Activated CD8-positive, alpha-beta T cell treated with anti-CD3 and anti-CD28 coated beads for 36 hours (primary cell): ENCODE measurements at places on chromosomes 16 and 17. TPM values are rescaled to one million over a fixed set of nuclear protein-coding genes. Genes with fewer than 3 reads are reported as not detected.

Gene LPO
- not detected for total RNA-seq

Gene SLC5A11
- 0.18 TPM for total RNA-seq

Gene OR4D1
- total RNA-seq, result 0.25 TPM

Gene ABCA3
- total RNA-seq, result 2.9 TPM

GRCh38 chr16:58658796-58659211 lies 25.8 kb downstream of the SLC38A7 start:
- DNase-seq, result no peak
- peaks cover 2% of the 10 kb centered on the region for H3K27me3 ChIP-seq
- H3K36me3 ChIP-seq, result no peaks in the 10 kb centered on the region
- no peak overlapping the region for H3K27ac ChIP-seq

- H3K27ac ChIP-seq, result no peak overlapping the region
- no peak for DNase-seq
- peaks cover 16% of the 10 kb centered on the region for H3K4me1 ChIP-seq
- H3K4me3 ChIP-seq, result no peak overlapping the region
- peaks cover 13% of the 10 kb centered on the region for H3K36me3 ChIP-seq
Measured at GRCh38 chr17:19022747-19023146, 18.2 kb upstream of the FAM83G start.

- H3K4me1 ChIP-seq, result peaks cover 27% of the 10 kb centered on the region
- peak; percentile 18 for DNase-seq
- H3K27ac ChIP-seq, result peak overlapping the region; percentile 56
- H3K27me3 ChIP-seq, result no peaks in the 10 kb centered on the region
- H3K4me3 ChIP-seq, result no peak overlapping the region
Measured at GRCh38 chr17:3886776-3887175, 6.1 kb downstream of the CAMKK1 start.

DNA sequence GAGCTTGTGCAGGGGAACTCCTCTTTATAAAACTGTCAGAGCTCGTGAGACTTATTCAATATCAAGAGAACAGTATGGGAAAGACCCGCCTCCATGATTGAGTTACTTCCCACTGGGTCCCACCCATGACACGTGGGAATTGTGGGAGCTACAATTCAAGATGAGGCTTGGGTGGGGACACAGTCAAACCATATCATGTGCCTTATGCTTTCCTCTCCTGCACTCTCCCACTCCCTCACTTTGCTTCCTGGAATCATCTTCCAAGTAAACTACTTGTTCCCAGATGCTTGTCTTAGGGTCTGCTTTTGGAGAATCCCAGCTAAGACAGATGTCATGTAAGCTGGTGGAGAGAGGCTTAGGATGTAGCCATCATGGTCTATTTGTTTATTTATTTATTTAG lies 271.2 kb downstream of the HAPSTR1 start:
- no peaks in the 10 kb centered on the region for H3K36me3 ChIP-seq
- no peak for DNase-seq
- H3K4me3 ChIP-seq, result no peak overlapping the region
- no peaks in the 10 kb centered on the region for H3K4me1 ChIP-seq
- no peaks in the 10 kb centered on the region for H3K27me3 ChIP-seq

DNA sequence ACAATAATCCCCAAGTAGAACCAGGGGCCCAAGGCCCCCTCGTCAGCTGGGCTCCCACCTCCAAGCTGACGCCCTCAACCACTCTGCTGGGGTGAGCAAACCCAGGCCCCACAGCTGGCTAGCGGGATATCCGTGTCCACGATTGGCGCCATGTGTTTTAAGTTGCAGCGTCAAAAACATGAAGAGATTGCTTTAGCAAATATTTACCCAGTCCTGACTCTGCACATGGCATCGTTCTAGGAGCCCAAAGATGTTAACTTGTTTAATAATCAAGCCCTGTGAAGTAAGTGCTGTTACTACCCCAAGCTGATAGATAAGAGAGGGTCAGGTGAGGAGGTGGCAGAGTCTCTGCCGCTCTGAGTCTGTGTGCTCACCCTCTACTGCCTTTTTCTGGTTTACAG lies 344 bp upstream of the SEPTIN12 start:
- DNase-seq, result no peak
- no peaks in the 10 kb centered on the region for H3K27me3 ChIP-seq
- H3K36me3 ChIP-seq, result no peaks in the 10 kb centered on the region
- no peaks in the 10 kb centered on the region for H3K4me1 ChIP-seq
- no peak overlapping the region for H3K27ac ChIP-seq
- no peak overlapping the region for H3K4me3 ChIP-seq

DNA sequence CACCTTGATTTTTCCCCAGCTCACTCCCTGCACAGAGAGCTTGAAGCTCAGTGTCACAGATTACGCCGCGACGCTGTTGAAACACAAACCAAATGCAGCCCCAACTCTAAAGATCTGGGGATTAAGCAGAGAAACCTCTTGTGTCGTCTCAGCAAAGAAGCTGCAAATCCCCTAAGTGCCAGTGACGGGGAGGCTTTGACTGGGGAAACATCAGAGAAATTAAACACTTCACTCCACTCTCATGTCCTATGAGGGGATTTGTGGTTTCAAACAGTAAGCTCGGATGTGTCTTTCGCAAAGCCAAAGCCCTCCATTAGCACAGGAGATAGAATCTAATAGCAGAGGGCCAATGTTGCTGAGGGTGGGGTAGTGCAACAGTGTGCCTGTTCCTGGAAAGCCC lies 233.7 kb downstream of the HS3ST4 start:
- no peak overlapping the region for H3K27ac ChIP-seq
- peaks cover 6% of the 10 kb centered on the region for H3K27me3 ChIP-seq
- H3K4me1 ChIP-seq, result no peaks in the 10 kb centered on the region

DNA sequence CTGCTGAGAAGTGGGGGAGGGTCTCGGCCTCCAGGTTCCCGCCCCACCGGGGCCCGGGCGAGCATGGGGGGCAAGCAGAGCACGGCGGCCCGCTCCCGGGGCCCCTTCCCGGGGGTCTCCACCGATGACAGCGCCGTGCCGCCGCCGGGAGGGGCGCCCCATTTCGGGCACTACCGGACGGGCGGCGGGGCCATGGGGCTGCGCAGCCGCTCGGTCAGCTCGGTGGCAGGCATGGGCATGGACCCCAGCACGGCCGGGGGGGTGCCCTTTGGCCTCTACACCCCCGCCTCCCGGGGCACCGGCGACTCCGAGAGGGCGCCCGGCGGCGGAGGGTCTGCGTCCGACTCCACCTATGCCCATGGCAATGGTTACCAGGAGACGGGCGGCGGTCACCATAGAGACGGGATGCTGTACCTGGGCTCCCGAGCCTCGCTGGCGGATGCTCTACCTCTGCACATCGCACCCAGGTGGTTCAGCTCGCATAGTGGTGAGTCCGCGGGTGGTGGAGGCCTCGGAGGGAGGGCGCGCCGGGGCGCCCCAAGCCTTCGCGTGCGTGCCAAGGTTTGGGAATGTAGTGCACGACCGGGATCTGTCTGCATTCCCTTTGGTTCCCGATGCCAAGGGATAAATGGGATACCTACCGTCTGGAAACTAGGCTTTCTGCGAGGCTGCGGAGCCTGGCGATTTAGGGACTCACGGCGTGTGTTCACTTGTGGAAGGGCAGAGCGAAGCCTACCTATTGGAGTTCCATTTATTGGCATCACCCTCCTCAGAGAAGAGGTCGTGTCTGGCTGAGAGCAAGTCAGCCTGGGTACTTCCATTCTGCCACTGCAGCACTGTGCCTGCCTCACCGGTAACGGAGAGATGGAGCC lies 1.0 kb downstream of the ZNRF1 start:
- peak; percentile 80 for DNase-seq
- peaks cover 10% of the 10 kb centered on the region for H3K27me3 ChIP-seq
- H3K4me1 ChIP-seq, result peaks cover 18% of the 10 kb centered on the region

DNA sequence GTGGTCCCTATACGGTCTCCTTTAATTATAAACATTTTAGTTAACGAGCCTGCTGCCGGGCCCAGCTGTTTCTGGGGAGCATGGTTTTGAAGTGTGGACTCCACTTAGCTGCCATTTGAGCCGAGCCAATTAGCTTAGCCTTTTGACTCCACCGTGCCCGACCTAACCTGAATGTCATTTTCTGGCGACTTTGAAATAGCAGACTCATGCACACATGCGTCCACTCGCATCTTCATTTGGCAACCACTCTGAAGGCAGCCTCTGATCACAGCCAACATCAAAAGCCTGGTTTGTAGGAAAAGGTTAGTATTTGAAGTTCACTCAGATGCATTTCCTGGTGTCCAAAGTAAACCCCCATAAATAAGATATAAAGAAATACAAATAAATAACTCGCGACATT lies 16.8 kb downstream of the AXIN2 start:
- no peak overlapping the region for H3K27ac ChIP-seq
- peaks cover 10% of the 10 kb centered on the region for H3K4me1 ChIP-seq
- no peaks in the 10 kb centered on the region for H3K27me3 ChIP-seq
- peaks cover 17% of the 10 kb centered on the region for H3K36me3 ChIP-seq
- no peak for DNase-seq
- no peak overlapping the region for H3K4me3 ChIP-seq

GRCh38 chr16:2904100-2904921 lies 7.4 kb upstream of the FLYWCH1 start:
- H3K27ac ChIP-seq, result peak overlapping the region; percentile 80
- peak; percentile 84 for DNase-seq
- no peaks in the 10 kb centered on the region for H3K27me3 ChIP-seq
- no peaks in the 10 kb centered on the region for H3K36me3 ChIP-seq
- peaks cover 20% of the 10 kb centered on the region for H3K4me1 ChIP-seq
- H3K4me3 ChIP-seq, result peak overlapping the region; percentile 95

DNA sequence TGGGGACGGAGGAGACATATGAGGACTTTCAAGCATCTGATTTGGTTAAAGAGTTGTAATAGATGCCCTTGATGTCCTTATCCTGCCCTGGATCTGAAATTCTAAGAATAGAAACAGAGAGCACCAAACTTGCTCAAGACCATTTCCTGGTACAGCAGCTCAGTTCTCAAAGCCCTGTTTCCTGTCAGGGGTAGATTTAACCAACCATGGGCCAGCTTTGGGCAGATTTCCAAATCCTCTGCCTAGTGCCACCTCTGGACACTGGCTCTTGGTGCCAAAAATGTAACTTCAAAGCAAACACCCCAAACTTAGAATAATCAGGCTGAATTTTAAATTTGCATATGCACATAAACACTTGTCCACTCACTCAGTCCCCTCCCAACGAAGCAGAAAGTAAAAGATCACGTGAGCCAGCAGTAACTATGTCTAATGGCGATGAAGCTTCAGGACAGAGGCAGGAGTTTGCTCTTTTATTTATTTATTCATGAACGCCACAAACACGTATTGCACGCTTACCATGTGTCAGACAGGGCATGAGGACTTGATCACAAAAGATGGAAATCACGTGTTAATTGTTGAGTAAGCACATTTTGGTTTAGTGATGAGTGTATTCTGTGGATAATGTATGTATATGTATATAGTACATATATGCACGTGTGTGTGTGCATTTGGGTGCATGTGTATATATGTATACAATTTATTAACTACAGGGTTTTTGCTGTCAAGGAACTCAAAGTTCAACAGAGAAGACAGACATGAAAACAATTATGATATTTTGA lies 23.1 kb upstream of the SDK2 start:
- H3K27ac ChIP-seq, result peak overlapping the region; percentile 55
- DNase-seq, result peak; percentile 53
- H3K4me1 ChIP-seq, result peaks cover 22% of the 10 kb centered on the region
- H3K36me3 ChIP-seq, result no peaks in the 10 kb centered on the region
- no peaks in the 10 kb centered on the region for H3K27me3 ChIP-seq

GRCh38 chr17:67137860-67138259 lies 93.5 kb downstream of the CACNG1 start:
- H3K4me1 ChIP-seq, result peaks cover 26% of the 10 kb centered on the region
- no peaks in the 10 kb centered on the region for H3K27me3 ChIP-seq
- peak overlapping the region; percentile 62 for H3K27ac ChIP-seq
- DNase-seq, result peak; percentile 34

GRCh38 chr17:7555320-7555948 lies 3.1 kb upstream of the TNFSF13 start:
- peaks cover 7% of the 10 kb centered on the region for H3K36me3 ChIP-seq
- no peak overlapping the region for H3K27ac ChIP-seq
- H3K27me3 ChIP-seq, result no peaks in the 10 kb centered on the region
- H3K4me3 ChIP-seq, result no peak overlapping the region
- no peak for DNase-seq

DNA sequence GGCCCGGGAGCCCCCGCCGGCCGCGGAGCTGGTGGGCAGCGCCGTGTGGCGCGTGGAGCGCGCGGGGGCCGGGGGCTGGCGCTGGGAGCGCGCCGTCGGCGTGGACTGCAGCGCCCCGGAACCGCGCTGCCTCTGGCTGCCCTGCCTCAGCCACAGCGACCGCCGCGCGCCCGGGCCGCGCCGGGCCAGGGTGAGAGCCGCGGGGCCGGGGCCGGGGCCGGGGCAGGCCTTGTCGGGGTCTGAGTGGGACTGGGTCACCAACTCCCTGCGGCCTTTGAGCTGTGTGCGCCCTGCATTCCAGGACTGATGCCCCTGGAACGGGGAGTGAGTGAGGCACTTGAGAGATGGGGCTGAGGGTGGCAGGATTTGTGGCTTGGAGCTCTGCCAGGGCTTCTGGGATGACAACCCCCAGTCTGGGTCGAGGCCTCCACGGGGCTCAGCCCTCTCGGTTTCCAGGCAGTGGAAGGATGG lies 25.7 kb downstream of the ARHGAP23 start:
- no peak for DNase-seq
- H3K27me3 ChIP-seq, result peaks cover 35% of the 10 kb centered on the region
- no peak overlapping the region for H3K27ac ChIP-seq
- H3K4me1 ChIP-seq, result peaks cover 12% of the 10 kb centered on the region

- H3K27ac ChIP-seq, result no peak overlapping the region
- H3K27me3 ChIP-seq, result no peaks in the 10 kb centered on the region
- no peak overlapping the region for H3K4me3 ChIP-seq
- no peaks in the 10 kb centered on the region for H3K4me1 ChIP-seq
- peaks cover 52% of the 10 kb centered on the region for H3K36me3 ChIP-seq
Measured at GRCh38 chr17:45101883-45102811, 30.2 kb downstream of the PLCD3 start.

DNA sequence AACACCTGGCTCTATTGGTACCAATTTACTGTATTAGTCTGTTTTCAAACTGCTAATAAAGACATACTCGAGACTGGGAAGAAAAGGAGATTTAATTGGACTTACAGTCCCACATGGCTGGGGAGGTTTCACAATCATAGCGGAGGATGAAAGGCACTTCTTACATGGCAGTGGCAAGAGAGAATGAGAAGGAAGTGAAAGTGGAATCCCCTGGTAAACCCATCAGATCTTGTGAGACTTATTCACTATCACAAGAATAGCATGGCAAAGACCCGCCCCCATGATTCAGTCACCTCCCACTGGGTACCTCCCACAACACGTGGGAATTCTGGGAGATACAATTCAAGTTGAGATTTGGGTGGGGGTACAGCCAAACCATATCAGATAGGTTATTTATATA lies 22.6 kb upstream of the GOSR1 start:
- no peaks in the 10 kb centered on the region for H3K27me3 ChIP-seq
- no peak overlapping the region for H3K27ac ChIP-seq
- no peak for DNase-seq
- H3K36me3 ChIP-seq, result peaks cover 40% of the 10 kb centered on the region
